ENCODE measurements at places on chromosomes 16 and 17.

DNA sequence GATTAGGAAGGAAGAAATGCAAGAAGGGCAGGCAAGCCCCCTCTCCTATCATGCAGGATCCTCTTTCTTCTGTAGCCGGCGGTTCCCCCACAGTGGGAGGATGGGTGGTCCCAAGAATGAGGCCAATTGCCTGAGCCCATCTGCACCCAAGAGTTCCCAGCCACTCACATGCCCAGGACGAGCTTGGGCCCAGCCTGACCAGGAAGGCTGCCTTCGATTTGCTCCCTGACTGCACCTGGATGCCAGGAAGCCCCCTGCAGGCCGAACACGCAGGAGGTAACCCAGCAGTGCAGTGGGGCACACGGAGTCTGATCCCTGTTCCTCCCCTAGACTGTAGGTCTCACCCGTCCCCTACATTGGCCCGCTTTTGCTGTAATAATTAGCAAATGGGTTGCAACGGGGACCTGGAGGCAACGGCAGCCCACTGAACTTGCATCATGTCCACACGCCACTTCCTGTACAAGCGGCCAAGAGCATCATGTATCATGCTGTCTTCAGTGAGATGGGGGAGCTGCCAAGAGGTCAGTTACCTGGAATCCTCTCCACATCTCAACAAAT lies 67.5 kb downstream of the AMFR start:
- no peak for DNase-seq

DNA sequence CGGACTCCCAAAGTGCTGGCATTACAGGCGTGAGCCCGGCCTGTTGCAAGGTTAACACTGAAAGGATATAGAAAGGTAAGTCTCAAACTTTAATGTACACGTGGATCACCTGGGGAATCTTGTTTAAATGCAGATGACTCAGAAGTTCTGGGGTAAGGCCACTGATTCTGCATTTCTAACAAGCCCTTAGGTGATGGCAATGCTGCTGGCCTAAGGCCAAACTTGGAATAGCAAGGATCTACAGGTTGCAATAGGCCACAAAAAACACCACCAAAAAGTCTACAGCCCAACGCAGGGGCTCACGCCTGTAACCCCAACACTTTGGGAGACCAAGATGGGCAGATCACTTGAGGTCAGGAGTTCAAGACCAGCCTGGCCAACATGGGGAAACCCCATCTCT lies 4.2 kb downstream of the CMTM4 start:
- no peak for DNase-seq

- DNase-seq = no peak
Observed at GRCh38 chr17:77616254-77616731, 342.2 kb upstream of the TNRC6C start.

DNA sequence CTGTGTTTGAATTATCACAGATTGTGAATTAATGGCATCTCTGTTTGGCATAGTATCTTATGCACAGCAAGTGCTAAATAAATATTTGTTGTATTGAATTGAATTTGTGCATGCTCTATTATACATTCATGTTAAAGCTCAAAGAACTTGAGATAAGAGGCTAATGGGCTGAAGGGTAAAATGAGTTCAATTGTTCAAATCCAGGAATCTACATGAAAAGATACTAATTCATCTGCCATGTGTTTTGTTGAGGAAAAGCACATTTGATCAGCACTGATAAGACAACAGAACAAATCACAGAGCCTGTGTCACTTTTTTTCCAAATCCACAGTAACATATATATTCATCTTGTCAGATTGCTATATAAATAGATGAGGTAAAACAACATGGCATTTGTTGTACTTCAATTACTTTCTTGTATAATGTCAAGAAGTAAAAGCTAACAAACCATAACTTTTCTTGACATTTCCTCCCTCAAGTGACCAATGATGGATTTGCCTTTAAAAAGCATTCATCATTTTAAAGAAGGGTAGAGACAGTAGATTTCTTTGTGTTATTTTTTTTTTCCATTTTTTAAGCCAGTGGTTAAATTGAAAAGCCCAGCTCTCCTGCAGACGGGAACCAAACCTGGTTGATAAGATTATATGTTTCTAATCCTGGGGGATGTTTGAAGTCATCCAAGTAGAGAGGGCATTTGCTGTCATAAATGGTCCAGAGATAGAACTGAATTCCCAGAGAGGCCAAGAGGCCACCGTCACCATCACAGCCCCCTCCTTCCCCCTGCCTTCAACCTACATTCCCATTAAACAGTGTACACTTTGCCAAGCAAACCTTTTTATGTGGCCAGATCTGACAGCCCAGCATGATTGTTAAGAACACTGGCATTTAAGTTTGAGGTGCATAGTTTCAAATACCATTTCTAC lies 123.0 kb downstream of the CHD9NB start:
- no peak for DNase-seq

GRCh38 chr16:58105631-58106030 lies 23.6 kb downstream of the CFAP20 start:
- DNase-seq = no peak

DNA sequence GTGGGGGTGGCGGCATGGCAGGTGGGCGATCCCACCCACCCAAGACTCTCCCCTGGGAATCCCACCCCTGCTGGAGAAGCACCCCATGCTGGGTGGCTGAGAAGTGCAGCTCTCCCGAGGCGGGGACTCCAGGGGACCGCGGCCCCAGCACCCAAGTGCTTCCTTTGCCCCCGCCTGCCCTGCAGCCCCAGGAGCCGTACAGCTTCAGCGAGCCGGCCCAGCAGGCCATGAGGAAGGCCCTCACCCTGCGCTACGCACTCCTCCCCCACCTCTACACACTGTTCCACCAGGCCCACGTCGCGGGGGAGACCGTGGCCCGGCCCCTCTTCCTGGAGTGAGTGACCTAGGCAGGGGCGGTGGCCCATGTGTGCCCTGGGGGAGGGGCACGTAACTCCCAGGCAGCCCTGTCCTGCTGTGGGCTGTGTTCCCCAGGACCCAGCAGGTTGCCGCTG lies 11.7 kb downstream of the GAA start:
- DNase-seq = no peak

- DNase-seq = no peak
Observed at GRCh38 chr16:56192986-56193945, 2.0 kb downstream of the GNAO1 start.

DNA sequence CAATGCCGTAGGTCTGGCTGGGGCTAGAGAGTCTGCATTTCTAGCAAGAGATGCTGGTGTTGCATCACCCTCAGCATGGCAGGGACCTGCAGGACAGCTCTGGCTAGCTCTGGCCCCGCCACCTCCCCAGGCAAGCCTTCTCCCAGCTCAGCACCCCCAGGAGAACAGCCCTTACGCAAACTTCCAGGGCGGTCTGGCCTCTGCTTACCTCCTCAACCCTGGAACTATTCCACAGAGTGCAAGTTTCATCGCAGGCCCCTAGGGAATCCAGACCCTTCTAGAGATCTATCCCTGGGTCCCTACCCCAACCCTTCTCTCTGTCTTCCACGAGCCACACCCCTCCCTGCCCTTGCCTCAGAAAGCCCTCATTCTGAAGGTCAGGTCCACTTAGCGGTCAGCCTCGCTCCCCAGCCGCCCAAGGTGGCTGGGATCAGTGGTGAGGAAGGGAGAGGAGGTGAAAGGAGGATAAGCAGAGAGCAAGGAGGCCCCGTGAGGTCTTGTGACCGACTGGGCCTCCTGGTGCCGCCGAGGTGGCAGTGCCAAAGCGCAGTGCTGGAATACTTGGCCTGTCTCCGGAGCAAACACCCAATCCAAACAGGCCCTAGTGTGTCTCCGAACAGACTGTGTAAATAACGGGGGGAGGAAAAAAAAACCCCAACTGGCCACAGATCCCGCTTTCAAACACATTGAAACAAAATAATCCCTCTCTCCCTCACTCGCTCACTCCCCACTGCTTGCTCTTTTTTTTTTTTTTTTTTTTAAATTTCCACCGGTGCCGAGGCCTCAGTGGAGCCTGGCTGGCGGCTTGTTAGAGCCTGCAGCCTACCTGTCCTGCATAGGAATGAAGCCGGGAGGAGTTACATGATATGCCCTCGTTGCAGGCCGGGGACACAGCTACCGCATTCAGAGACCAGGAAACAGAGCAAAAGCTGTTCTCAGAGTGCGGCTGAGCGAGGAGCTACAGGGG lies 380.9 kb downstream of the SOX9 start:
- DNase-seq = no peak

DNA sequence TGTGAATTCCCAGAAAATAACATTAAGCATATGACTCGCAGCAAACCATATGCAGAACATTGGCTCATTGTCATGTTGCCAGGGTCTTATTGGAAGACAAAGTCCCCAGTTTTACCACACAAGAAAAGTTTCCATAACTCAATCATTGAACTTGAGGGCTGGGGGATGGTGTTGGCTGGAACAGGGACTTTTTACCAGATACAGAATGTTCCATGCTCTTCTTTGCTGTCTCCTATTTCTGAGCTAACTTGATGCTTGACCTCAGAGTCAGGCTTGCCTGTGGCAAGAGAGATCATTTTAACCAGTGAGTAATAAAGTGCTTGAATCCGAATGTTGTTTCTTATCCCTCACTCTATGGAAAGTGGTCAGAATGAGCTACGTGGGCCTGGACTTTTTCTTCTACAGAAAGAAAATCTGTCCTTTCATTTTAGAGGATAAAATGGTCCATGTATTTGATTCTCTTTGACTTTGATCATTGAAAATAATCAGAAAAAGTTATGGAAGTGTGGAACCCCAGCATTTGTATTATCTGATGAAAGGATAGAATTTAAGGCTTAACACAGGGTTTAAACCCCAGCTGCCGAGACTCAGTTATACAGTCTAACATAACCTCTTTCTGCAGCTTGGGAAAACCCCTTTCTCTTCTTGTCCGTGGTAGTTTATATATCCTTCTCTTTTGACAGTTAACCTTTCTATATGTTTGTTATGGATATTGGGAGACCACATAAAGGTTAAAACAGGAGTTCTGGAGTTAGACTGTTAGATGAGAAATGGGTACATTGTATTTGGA lies 67.0 kb downstream of the TUBD1 start:
- DNase-seq = no peak

DNA sequence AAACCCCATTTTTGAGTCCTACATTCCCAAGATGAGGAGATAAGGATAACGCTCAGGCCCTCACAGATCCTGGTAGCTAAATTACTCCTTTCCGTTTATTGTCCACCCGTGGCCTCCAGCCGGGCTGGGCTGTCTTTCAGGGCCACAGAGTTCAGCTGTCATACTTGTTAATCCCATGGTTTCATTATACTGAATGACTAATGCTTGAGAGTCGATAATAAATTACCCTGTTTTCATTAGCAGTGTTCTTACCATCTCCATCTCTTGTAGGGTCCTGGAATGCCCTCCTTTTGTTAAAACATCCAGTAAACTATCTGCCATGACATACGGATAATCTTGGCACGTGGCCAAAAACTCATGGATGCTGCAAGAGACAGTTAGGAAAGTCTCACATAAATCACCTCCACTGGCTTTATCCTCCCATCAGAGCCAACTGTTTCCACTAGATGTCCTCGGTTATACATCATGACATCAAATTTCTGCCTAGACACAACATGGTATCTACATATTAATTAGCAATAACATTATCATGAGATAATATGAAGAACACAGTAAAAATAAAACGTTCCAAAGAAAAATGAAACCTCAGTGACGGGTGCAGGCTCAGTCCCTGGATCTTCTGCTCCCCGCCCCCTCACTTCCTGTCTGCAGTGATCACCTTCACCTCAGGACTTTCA lies 45.3 kb downstream of the BRD7 start:
- no peak for DNase-seq

DNA sequence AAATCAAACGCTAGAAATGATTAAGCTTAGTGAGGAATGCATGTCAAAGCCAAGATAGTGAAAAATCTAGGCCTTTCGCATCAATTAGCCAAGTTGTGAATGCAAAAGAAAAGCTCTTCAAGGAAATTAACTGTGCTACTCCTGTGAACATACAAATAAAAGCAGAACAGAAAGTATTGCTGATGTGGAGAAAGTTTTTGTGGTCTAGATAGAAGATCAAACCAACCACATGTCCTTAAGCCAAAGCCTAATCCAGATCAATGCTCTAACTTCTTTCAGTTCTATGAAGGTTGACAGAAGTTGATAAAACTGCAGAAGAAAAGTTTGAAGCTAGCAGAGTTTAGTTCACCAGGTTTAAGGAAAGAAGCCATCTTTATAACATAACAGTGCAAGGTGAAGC lies 1044.6 kb downstream of the CDH11 start:
- no peak for DNase-seq

GRCh38 chr17:27282054-27282551 lies 11.8 kb upstream of the WSB1 start:
- no peak for DNase-seq

DNA sequence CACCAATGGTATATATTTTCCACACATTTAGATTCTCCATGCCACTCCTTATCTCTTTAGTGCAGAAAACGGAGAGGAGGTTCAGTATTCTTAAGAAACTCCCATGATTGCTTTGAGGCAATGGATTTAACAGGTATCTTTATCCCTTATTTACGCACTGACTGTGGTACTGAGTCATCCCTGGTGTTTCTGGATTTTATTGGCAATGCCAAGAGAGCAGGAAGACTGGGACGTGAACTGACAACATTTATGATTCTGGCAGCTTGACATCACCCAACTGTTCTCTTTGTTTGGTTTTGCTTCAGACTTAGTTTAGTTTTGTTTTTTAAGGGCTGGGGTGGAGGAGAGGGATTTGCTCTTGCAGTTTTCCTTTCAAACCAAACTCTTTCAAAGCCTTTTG lies 131.4 kb downstream of the WWOX start:
- no peak for DNase-seq

- no peak for DNase-seq
Observed at GRCh38 chr17:14745541-14745940, 444.7 kb downstream of the HS3ST3B1 start.

DNA sequence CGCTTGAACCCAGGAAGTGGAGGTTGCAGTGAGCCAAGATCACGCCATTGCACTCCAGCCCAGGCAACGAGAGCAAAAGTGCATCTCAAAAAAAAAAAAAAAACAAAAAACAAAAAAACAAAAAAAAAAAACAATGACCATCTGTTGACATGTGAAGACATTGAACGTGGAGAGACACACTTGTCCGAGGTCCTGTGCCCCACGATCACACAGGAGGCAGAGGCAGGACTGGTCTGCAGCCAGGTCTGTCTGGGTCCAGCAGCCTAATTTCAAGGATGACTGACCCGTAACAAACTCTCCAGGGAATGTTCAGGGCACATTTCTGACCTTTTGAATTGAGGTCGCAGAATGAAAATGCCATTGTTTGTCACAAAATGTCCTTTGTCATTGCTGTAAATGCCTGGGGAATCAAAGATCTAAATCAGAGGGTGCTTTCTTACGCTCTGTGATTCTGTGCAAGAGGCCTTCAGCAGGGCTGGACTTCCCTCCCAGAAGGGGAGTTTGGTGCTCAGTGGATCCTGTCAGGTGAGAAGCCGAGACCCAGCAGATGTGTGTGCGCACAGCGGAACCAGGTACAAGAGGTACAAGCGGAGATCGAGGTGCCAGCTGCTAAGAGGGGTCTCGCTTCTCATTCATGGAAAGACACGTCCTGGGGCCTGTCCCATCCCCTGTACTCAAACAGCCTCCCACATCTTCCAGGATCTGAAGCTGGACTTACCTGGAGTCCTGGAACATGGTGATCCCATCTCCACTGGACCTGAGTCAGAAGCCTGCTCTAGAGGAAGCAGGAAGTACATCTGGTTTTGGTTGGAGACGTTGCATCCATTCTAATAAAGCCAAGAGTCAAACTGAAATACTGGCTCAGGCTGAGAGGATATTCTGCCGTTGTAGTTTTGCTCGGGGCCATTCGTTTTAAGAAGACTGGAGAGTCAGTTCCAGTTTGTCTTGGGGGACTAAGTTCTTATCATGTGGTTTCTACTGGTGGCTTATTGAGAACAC lies 95.8 kb downstream of the IRF8 start:
- no peak for DNase-seq

- DNase-seq = no peak
Observed at GRCh38 chr16:73011926-73012325, 36.0 kb downstream of the ZFHX3 start.

All from D721Med (cell line).